ENCODE measurements at places on chromosomes 6 and 20.

GRCh38 chr6:7726416-7727085 is 652 bp downstream of the BMP6 start:
- no peak for DNase-seq

- DNase-seq: peak; percentile 72
Measured at GRCh38 chr20:48051794-48052474, 266.7 kb upstream of the SULF2 start.

GRCh38 chr6:118292558-118292957 is 255.5 kb upstream of the PLN start:
- no peak for DNase-seq

DNA sequence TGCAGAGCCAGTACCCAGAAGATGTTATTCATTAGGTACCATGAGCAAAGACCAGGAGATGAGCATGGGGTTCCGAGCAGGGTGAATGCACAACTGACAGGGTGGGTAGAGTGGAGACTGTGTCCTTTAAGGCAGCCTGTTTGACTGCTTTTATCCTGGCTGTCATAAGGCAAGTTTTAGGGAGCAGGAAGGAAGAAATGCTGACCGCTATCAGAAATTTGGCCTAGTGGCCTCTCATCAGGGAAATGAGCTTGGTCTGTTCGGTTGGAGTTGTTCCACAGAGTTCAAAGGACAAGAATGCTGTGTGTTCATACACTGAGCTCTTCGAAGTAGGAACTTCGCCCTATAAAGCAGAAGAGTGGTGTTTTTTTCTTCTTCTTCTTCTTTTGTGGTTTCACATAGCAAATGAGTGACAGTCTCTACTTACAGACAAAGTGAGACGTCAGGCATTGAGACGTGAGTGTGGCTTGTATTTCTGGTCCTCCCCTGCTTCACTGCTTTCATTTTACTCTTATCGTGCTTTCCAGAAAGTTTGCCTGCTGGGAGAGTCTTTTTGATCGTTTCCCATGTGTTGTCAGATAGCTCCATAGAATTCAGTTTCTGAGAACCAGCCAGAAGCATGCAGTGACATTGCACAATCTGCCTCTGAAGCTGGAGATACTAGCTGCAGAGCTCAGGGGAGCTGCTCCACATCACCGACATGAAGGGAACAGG is at the start of gene CASS4:
TSS of gene CASS4 (plus strand) at position 502 of the 714 bp plus-strand sequence. CDS start at position 701, 199 bp downstream.
- peak; percentile 70 for DNase-seq

DNA sequence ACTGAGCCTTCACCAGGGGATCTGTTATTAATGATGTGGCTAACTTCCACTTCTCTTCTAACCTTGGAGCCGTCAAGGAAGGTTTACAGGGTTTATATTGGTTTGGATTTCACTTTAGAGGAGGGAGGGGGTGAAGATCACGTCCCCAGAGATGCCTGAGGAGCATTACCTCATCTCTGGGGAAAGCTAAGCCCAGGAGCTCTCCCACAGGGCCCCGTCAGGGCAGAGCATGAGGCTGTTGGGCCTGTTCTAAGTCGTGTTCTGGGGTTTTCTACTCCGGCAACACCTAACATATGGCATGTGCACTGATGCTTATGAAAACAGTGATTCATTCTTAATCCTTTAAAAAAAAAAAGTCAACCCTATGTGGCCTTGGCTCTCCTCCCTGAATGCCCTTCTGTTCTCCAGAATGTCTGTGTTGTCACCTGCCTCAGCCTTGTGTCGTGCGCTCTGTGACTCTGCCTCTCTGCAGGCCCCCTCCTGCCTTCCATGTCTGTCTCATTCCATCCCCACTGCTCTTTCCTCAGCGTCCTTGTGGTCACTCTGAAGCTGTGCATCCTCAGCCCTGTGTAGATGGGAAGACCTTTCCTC is 97.4 kb upstream of the JARID2 start:
- DNase-seq: peak; percentile 75

DNA sequence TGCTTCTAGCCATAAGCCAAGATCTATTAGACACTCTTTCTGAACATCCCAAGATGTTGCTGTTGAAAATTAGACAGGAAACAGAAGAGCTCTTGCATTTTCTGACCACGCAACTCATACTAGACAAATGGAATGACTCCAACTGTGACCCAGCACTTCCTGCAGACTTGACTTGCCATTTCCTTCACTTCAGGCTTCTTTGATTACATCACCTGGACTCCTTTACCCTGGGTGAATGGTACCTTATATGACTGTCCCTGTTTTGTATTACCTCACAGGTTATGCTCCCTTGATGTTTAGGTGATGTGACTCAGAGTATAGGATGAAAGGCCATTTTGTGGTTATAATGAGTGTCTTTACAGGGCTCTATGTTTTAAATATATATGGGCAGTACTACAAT is 236.1 kb downstream of the BMP2 start:
- DNase-seq: no peak

DNA sequence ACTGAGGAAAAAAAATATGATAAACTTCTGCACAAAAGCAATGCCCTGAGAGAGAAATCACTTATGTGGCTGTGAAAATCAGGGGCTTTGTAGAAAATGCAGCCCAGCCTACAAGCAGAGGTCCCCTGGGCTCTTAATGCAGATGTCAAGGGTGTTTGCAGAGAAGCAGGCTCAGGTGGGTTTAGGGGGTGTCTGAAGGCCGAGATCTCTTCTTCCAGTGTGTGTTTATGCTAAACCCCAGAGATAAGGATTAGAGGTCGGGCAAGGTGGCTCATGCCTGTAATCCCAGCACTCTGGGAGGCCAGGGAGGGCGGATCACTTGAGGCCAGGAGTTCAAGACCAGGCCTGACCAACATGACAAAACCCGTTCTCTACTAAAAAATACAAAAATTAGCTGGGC is 78.5 kb downstream of the TMEM242 start:
- DNase-seq: no peak

GRCh38 chr6:53236241-53236640 is 87.6 kb upstream of the GCM1 start:
- no peak for DNase-seq

GRCh38 chr6:69827276-69827893 is 30.6 kb upstream of the LMBRD1 start:
- DNase-seq: peak; percentile 47

DNA sequence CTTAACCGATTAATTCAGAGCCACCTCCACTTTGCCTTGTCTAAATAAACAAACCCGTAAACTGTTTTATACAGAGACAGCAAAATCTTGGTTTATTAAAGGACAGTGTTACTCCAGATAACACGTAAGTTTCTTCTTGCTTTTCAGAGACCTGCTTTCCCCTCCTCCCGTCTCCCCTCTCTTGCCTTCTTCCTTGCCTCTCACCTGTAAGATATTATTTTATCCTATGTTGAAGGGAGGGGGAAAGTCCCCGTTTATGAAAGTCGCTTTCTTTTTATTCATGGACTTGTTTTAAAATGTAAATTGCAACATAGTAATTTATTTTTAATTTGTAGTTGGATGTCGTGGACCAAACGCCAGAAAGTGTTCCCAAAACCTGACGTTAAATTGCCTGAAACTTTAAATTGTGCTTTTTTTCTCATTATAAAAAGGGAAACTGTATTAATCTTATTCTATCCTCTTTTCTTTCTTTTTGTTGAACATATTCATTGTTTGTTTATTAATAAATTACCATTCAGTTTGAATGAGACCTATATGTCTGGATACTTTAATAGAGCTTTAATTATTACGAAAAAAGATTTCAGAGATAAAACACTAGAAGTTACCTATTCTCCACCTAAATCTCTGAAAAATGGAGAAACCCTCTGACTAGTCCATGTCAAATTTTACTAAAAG is 2.7 kb downstream of the FOXC1 start:
- no peak for DNase-seq

All from AG10803 (cell line).